Astrocyte of the hippocampus (primary cell): ENCODE measurements at places on chromosomes 11 and 22.

DNA sequence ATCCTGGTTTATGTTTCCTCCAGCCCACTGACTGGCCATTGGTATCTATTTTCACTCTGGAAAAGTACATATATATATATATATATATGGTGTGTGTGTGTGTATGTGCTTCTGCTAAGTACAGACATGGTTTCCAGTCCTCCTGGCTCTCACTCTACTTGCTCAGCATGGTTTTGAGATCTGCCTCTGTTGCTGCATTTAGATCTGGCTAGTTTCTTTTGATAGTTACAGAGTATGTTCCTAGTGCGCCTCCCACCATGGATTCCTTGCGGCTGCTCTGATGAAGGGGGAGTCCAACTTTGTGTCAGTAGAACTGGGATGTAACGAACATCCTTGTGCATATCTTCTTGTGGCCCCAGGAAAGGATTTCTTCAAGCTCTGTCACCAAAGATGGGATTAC is 274.1 kb downstream of the MIAT start:
- no peak for DNase-seq

GRCh38 chr11:109968781-109969180 is 124.4 kb upstream of the ZC3H12C start:
- DNase-seq, result no peak

GRCh38 chr11:30210357-30210756 is 20.5 kb upstream of the FSHB start:
- no peak for DNase-seq

- no peak for DNase-seq
Measured at GRCh38 chr11:134576721-134577171, 164.7 kb upstream of the B3GAT1 start.

DNA sequence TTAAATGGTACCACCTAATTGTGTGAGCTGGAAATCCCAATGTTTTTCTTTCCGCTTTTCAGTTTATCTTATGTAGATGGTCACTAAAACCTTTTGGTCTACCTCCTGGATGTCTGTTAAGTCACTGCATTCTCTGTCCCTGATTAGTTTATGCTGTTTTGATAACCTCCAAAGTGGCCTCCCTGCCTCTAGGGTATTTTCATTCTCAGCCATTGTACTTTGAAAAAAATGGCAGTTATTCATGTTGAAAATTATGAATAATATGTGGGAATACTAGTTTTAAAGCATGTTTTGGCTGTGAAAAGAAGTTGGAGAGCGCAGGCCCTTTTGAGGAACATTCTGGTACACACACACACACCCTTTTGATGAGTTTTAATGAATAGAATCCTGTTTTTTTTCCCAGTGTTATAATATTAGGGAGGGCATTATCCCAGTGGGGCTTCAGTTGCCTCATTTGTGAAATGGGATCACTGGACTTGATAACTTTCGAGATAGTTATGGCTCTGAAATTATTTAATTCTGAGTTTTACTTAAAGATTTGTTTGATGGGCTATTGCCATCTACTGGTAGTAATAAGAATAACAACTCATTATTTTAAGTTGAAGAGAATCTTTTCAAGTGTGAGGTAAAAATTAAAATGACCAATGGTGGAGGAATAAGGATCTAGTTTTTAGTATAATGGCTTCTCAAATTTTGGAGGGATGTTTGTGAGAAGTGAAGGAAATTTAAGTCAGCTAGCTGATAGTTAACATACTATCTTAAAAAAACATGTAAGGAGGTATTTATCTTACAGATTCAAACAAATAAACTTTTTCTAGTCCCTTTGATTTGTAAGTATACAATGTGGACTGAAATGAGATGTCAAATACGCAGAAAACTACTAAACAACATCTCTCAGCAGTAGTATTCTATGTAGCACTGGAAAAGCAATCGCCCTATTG is 3.9 kb downstream of the FDX1 start:
- peak; percentile 41 for DNase-seq

GRCh38 chr22:19607192-19608002 is 83.2 kb upstream of the CLDN5 start:
- no peak for DNase-seq

- no peak for DNase-seq
Measured at GRCh38 chr22:44719586-44720368, 17.8 kb downstream of the PRR5 start.

GRCh38 chr11:10326012-10326964 is 21.4 kb downstream of the ADM start:
- DNase-seq, result no peak

DNA sequence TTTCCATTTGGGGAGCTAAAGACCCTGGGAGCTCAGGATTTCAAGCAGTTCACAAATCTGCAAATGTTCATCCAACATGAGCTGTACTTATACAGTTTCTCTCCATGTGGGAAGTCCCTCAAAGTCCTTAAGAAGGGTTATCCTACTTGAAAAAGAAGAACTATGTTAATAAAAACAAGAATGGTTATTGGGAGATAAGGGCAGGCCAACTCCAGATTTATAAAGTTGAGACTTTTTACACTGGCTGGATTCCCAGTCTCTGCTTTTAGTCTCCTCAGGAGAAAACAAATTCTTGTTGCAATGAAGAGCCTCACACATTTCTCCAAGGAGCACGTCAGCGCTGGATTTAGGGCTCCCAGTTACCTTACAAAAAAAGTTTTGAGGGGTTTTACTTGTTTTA is 34.2 kb upstream of the CTTN start:
- peak; percentile 46 for DNase-seq

- no peak for DNase-seq
Measured at GRCh38 chr11:108322666-108323065, 99.8 kb downstream of the ATM start.

DNA sequence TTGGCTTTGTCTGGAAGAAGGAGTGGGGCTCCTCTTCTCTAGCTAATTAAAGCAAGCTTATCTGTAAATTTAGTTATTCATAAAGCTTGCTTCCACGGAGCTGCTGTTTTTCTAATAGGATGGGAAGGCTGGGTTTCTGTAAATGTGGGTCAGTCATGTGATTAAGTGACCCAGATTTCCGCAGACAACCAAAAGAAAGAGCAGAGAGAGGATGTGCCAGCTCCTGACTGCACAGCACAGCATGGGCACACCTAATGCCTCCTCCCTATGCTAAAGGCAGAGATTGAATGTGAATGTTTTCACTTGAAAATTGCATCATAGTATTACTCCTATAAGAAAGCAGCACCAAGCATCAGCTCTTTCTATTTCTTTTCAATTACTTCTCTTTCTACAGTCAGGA is 160.2 kb downstream of the FAT3 start:
- peak; percentile 10 for DNase-seq

DNA sequence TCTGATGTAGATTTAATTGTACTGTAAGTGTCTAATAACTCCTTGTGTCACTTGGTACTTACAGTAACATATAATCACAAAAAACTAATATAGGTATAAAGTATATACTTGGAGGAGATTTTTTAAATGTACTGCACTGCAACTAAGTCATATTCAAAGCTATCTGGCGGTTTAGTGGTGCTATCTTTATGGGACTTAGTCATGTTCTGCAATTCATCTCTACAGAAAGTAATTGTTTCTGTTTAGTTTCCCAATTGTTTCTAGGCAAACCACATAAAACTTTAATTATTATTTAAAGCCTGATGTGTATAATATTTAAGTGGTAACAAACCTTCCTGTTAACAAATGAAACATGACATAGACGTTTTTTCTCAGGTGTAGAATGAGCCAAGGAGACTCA is 8.0 kb downstream of the PAFAH1B2 start:
- no peak for DNase-seq

DNA sequence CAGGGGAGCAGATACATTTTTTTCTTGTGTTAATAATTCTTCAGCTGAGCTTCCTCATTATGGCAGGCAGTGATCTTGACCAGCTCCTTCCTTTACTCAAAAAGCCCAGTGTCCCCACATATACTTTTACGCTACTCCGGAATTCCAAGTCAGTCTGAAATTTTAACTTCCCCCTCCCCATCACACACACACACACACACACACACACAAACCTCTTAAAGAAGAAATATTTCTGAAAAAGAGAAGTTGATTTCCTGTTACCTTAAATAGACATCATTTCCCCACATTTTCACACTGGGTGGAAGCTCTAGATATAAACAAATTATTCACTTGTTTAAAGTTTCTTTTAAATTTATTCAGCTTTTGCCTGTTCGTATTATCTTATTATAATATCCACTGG is 113.9 kb downstream of the DBX1 start:
- DNase-seq, result no peak

DNA sequence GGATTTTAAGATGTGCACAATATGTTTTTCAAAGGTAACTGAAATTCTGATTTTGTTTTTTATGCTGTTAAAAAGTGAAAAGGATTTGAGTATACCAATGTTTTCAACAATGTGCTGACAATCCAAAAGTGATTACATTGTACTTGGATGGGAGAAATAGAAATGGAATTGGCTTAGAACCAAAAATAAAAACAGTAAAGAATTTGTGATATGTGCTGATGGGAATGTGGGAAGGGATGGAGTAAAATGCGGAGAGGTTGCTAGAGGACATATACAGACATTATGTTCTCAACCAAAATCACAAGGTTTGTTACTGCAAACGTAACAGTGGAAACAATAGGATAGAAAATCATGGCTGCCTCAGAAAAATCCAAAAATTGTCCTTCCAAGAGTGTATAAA is 279.3 kb upstream of the TENM4 start:
- no peak for DNase-seq

DNA sequence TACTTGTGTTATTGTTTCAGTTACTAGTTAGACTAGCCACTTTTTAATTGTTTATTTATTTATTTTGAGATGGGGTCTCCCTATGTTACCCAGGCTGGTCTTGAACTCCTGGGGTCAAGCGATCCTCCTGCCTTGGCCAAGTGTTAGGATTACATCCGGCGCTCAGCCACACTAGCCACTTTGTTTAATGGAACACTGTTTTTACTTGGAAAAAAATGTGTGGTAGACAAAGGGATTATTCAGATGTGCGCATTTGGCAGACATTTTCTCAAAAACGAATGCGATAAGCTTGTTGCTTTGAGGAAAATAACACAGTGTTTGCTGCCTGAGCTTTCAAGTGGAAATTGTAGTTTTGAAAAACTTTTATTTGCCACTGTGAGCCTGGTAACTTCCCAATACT is 51.0 kb downstream of the CTNND1 start:
- no peak for DNase-seq

DNA sequence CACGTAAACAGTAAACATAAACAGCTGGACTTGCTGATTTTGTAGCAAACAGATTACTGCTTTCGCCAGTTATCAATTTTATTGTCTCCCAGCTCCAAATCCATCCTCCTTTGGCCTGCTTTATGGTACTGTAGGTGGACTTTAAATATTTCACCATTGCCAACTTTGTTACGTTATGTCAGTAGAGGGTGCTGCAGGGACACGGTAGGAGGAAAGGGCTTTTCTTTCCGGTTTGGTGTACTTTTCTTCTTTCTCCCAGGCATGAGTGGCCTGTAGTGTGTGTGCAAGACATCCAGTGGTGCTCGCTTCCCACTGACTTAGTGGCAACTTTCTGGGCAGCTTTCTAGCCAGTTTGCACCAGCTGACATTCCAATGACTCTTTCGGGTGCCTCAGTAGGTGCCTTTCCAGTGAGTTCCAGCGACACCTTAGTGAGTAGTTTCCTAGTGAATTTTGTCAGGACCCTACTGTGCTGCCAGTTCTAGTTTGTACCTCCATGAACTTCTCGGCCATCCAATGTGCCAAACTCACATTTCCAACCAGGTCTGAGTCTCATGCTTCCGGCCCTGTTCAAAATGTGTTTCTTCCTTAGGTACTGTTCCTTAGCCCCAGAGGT is 267.6 kb upstream of the TENM4 start:
- peak; percentile 65 for DNase-seq

GRCh38 chr11:1829039-1829820 is 5.6 kb upstream of the SYT8 start:
- DNase-seq, result peak; percentile 94

DNA sequence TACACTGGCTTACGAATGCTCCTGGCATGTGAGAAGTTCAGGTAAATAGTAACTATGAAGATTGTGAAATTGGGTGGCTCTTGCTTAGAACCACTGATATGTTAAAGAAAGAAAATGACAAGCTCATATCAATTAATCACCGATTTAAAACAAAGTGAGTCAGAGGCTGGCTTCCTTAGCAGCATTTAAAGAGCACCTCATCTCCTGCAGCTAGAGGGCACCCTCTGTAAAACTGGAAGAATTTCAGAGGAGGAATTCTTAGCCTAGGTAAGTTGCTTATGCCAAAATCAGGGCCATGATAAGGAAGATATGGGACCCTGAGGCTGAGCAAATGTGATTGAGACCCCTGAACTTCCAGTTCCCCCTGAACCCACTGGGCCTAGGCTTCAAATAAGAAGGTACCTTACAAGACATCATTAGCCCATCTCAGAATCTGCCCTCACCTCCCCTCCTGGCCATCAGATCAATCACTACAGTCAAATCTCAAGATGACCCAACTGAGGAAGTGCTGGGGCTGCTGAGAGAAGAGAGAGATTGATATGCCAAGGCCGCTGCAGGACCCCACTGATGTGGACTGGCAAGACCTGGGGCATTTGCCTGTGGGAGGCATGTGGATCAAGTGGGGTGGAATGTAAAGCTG is 8.6 kb upstream of the CD3E start:
- DNase-seq, result no peak

DNA sequence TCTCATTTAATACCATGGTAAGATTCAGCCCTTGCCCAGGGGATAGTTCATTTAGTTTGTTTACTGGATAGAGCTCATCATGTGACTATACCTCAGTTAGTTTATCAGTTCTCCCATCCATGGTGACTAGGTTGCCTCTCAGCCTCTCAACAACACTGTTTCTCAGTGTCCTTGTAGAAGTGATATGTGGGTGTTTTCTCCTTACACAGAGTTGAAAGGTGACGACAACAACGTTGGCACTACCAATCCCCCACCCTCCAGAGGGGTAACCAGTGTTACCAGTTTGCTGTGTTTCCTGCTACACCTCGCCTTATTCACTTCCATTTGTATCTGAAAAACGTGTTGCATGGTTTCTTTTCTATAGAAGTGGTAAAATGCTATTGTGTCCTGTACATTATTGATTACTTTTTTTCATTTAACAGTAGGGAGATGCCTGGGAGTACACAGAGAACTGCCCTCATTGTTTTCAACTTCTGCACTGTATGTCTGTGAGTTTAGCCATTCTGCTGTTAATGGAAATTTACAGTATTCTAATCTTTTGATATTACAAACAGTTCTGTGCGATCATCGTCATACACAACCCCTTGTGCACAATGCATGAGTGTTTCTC is 11.6 kb downstream of the NEAT1 start:
- peak; percentile 33 for DNase-seq
